ENCODE measurements at places on chromosomes 2 and 18. TPM values are rescaled to one million over a fixed set of nuclear protein-coding genes. Genes with fewer than 3 reads are reported as not detected.

- no peaks in the 10 kb centered on the region for H3K27me3 ChIP-seq
- H3K27ac ChIP-seq = no peak overlapping the region
- DNase-seq = no peak
Measured at GRCh38 chr2:174762464-174762863, 1.8 kb downstream of the CHRNA1 start.

DNA sequence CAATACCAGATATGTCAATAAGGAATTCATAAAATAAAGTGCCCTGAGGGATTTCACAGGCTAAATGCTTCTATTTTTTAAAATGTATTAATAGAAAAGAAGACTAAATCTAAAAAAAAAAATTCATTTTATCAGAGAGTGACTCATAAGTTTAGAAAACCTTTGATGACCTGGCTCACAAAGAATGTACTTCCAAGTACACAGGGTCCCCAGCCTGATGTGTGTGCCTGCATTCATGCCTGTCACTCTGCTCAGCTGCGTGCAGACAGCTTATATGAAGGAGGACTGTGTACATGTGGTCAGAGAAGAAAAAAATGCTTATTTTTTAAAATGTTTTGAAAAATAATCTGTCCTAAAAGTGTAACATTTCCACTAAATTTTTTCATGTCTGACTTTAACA is 3.0 kb upstream of the CPS1 start:
- no peaks in the 10 kb centered on the region for H3K4me1 ChIP-seq
- no peaks in the 10 kb centered on the region for H3K36me3 ChIP-seq
- no peaks in the 10 kb centered on the region for H3K27me3 ChIP-seq
- H3K4me3 ChIP-seq = no peak overlapping the region
- no peak overlapping the region for H3K27ac ChIP-seq

DNA sequence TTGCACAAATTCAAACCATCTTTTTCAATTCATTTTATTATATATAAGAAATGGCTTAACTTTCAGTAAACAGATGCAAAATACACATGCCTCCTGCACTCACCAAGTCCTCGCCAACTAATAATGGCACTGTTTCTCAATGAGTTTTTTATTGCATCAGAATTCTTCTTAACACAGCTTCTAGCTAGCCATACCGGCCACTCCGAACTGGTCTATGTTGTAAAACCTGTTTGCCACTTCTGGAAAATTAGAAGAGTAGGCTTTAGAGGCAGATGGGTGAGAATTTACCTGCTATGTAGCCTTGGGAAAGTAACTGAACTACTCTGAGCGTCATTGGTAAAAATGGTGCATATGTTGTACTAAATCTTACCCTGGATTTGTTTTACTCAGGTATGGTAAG is 100.6 kb upstream of the LHCGR start:
- H3K4me1 ChIP-seq = peaks cover 7% of the 10 kb centered on the region
- H3K4me3 ChIP-seq = no peak overlapping the region
- H3K36me3 ChIP-seq = no peaks in the 10 kb centered on the region
- DNase-seq = no peak
- no peaks in the 10 kb centered on the region for H3K27me3 ChIP-seq

GRCh38 chr2:207819021-207819797 is 49.5 kb upstream of the FZD5 start:
- no peaks in the 10 kb centered on the region for H3K27me3 ChIP-seq
- no peak for DNase-seq
- no peak overlapping the region for H3K4me3 ChIP-seq
- peaks cover 7% of the 10 kb centered on the region for H3K36me3 ChIP-seq
- no peak overlapping the region for H3K27ac ChIP-seq

The OR6B2 gene
- not detected for polyA plus RNA-seq

- DNase-seq = peak; percentile 82
- no peaks in the 10 kb centered on the region for H3K36me3 ChIP-seq
- peaks cover 10% of the 10 kb centered on the region for H3K27me3 ChIP-seq
- peak within 1 kb of the TSS; percentile 46 for H3K4me3 ChIP-seq
- no peaks in the 10 kb centered on the region for H3K4me1 ChIP-seq
- H3K27ac ChIP-seq = peak within 1 kb of the TSS; percentile 85
Measured at GRCh38 chr18:6729247-6730091, at the start of gene ARHGAP28. Gene ARHGAP28, plus strand, starts transcription at chr18:6729716. Its CDS starts 106 bp downstream, at chr18:6729822.

DNA sequence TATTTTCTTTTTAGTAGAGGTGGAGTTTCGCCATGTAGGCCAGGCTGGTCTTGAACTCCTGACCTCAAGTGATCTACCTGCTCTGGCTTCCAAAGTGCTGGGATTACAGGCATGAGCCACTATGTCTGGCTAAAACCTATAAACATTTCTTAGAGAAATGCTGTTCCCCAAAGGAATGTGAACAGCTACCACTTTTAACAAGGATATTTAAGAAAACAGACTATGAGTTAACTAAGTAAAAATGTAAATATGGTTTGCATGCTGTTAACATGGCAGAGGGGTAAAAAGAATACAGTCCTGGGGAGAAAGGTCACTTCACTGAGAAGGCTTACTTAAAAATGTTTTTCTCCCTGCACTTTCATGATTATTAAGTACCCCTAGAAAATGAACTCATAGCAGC is 57.1 kb downstream of the SLC16A14 start:
- H3K27ac ChIP-seq = no peak overlapping the region
- no peaks in the 10 kb centered on the region for H3K27me3 ChIP-seq
- no peak for DNase-seq
- H3K4me3 ChIP-seq = no peak overlapping the region
- no peaks in the 10 kb centered on the region for H3K36me3 ChIP-seq

The ANKRD44 gene
- 28.8 TPM for polyA plus RNA-seq

The CFAP65 gene
- 1.0 TPM for polyA plus RNA-seq

The IL1R2 gene
- polyA plus RNA-seq = 0.91 TPM

The MC2R gene
- polyA plus RNA-seq = 0.04 TPM

The TRABD2A gene
- polyA plus RNA-seq = 24.7 TPM

The PLGLB1 gene
- polyA plus RNA-seq = 17.7 TPM

DNA sequence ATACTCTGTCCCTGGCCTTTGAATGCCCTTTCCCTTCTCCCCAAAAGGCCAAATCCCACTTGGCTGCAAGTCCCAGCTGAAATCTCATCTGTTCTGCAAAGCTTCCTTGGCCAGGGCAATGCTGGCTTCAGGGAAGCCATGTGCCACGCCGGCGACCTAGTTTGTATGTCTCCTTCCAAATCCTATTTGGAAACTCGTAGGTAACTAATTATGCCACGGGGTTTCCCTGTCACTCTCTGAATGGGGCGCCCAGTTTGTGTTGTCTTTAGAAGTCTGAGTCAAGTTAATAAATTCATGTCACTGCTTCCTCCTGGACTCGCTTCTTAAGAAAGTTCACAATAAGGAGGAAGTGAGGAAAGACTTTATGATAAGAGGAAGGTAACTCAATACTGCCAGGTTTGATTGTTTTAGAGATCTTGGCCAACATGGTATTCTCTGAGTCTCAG is 19.1 kb downstream of the FHL2 start:
- H3K27me3 ChIP-seq = peaks cover 17% of the 10 kb centered on the region
- DNase-seq = no peak
- no peak overlapping the region for H3K27ac ChIP-seq
- H3K4me1 ChIP-seq = peaks cover 8% of the 10 kb centered on the region
- H3K4me3 ChIP-seq = no peak overlapping the region

- H3K4me3 ChIP-seq = no peak overlapping the region
- peak; percentile 16 for DNase-seq
- H3K36me3 ChIP-seq = no peaks in the 10 kb centered on the region
- no peaks in the 10 kb centered on the region for H3K4me1 ChIP-seq
- no peak overlapping the region for H3K27ac ChIP-seq
- H3K27me3 ChIP-seq = no peaks in the 10 kb centered on the region
Measured at GRCh38 chr18:36942264-36942663, 113.3 kb downstream of the KIAA1328 start.

The CRYGC gene
- not detected for polyA plus RNA-seq

The GPR39 gene
- 3.9 TPM for polyA plus RNA-seq

The IL1F10 gene
- not detected for polyA plus RNA-seq

- no peaks in the 10 kb centered on the region for H3K27me3 ChIP-seq
- peaks cover 4% of the 10 kb centered on the region for H3K4me1 ChIP-seq
- H3K27ac ChIP-seq = no peak overlapping the region
- no peak overlapping the region for H3K4me3 ChIP-seq
Measured at GRCh38 chr18:54981076-54981475, 21.8 kb upstream of the CCDC68 start.

DNA sequence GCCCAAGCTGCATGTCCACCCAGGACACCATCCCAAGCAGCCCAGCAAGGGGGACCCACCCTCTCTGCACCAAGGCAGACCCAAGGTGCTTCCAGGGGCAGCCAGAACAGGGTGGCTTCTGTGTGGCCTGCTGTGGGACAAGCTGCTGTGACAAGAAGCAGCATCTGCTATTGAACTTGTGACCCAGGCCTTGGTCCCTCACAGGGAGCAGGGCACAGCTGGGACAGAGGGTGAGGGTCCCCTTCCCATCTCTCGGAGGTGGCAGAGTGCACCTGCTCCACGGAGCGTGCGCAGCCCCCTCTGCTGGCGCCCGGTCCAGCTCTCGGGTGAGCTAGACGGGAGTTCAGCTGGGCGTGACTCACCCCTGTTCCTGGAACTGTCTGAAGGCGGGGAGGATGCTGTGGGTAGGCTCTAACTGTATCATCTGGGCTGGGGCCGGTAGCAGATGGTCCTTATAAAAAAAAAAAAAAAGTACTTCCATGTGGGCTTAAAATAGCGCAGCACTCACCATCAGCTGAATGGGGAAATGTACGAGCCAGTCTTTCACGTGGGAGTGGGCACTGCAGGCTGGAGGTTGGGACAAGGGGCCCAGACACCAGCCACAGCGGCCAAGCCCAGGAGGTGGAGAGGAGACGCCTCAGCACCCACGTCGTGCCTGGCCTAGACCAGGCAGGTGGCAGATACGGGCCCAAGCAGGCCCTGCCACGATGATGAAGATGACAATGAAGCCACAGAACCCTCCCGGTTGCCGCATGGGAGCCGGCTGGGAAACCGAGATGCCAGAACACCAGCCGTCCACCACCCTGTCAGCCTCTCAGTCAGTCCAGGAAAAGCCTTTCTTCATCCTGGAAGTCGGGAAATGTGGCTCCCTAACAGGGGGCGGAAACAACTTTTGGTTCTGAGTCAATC is 136.8 kb upstream of the ID2 start:
- H3K36me3 ChIP-seq = no peaks in the 10 kb centered on the region
- peaks cover 19% of the 10 kb centered on the region for H3K4me1 ChIP-seq
- peak overlapping the region; percentile 88 for H3K27ac ChIP-seq
- H3K4me3 ChIP-seq = no peak overlapping the region
- DNase-seq = no peak

The COL6A3 gene
- polyA plus RNA-seq = 802 TPM

The KCNG2 gene
- 0.17 TPM for polyA plus RNA-seq

The SRD5A2 gene
- polyA plus RNA-seq = 0.04 TPM

GRCh38 chr2:11129598-11130449 is 25.4 kb upstream of the SLC66A3 start:
- H3K4me1 ChIP-seq = peaks cover 8% of the 10 kb centered on the region
- no peaks in the 10 kb centered on the region for H3K27me3 ChIP-seq
- no peaks in the 10 kb centered on the region for H3K36me3 ChIP-seq
- DNase-seq = peak; percentile 60
- H3K27ac ChIP-seq = peak overlapping the region; percentile 9
- peak overlapping the region; percentile 29 for H3K4me3 ChIP-seq
